ENCODE measurements at places on chromosomes 3 and 15.

DNA sequence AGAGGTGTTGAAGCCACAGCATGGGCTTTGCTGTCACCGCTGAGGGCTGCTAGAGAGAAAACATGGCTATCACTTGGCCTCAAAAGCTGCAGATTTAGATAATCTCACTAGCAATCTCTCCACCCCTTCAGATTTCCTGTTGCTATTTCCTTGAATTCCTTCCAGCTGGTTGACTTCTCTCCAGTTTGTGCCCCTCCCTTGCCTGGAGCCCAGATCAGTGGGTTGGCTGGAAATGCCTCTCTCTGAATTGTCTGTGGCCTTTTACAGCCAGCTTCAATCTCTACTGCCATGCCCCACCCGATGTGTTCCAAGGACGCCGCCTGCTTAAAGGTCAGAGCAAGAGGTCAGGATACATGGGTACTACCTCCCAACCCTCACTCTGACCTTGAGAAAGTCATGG is 294.1 kb downstream of the NTRK3 start:
- DNase-seq = no peak

GRCh38 chr3:187551416-187551815 is 118.8 kb downstream of the SST start:
- DNase-seq = no peak

DNA sequence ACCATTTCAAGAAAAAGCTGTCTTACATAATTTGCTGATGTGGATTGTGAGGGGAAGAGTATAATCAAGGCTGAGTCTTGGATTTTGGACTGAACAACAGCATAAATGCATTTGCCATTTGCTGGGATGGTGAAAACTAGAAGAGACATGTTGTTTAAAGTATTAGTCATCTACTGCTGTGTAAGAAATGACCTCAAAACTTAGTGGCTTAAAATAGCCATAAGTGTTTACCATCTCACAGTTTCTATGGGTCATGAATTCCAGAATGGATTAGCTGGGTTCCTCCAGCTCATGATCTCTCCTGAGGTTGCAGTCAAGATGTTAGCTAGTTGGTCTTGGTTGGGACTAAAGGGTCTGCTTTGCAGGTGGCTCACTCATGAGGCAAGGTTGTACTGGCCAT is 66.2 kb downstream of the SCN11A start:
- no peak for DNase-seq

DNA sequence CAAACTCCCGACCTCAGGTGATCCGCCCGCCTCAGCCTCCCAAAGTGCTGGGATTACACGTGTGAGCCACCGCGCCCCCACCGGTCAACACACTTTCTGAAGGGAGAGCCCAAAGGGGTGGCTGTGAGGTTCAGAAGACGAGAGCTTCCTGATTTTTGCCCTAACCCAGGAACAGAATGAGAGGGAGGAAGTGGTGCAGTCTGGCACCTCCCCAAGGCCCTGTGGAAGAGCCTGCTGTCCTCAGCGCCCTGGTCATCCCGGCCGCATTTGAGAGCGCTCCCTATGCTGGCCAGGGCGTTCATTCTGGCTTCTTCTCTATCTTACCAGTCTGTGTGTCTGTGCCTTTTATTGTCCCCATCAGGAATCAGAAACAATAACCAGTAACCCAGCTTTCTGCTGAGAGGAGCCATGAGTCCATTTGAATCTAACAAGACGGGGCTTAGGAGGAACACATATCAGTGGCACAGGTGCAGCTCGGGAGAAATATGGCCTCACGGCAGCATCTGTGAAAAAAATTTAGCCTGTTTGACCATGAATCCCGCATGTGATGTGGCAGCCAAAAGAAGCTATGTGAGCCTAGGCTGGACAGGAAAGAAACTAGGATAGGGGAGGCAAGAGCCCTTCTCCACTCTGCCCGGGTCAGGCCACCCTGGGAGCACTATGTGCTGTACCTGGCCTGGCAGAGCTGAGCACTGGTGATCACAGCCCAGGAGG is 12.9 kb downstream of the BDH1 start:
- no peak for DNase-seq

- no peak for DNase-seq
Observed at GRCh38 chr15:88852476-88852875, 42.9 kb downstream of the HAPLN3 start.

GRCh38 chr3:148335612-148336011 is 362.1 kb upstream of the AGTR1 start:
- DNase-seq = no peak

DNA sequence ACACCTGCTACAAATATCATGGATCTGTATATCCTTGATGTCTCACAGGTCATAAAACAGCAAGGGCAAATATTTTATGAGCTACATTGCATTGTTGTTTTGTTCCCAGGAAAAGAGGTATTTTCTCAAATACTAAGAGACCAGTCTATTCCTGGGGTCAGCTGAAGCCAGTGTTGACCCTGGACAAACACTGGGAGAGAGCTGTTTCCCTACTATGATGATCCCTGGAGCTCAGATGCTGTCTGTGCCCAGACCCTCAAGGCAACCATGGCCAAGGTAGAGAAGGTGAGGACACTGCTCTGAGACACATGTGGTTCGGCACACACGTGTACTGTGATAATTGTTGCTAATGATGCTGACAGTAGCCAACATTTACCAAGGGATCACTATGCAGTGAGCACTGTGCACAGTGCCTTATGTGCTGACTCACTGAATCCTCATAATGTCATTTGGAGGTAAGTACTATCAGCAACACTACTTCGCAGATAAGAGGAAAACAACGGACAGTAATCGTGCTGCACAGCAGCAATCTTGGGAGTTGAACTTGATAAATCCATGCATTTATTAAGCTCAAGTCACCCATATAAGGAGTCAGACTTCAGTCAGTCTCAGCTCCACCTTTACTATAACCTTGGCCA is 943.6 kb downstream of the FHIT start:
- no peak for DNase-seq

DNA sequence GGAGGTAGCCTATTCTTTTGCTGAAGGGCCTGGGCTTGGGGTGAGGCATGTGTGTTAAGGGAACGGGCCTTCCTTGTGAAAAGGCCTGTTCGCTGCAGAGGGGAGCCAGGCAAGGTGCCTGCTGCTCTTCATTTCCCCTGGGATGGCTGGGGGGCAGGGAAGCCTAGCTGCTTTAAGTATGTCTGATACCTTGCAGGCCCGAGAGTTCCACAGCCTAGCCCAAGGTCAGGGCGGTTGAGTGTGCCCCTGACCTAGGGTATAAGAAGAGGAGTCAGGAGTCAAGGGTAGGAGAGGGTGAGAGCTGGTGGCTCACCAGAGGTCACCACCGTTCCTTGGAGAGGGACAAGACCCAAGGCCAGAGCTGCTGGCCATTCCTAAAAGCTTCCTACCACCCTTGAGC is 46.6 kb downstream of the UMPS start:
- no peak for DNase-seq

- DNase-seq = no peak
Observed at GRCh38 chr3:188944108-188944507, 227.7 kb upstream of the TPRG1 start.

- no peak for DNase-seq
Observed at GRCh38 chr15:28021281-28022039, 77.7 kb downstream of the OCA2 start.

GRCh38 chr15:64151727-64152506 is at the start of gene SNX22:
SNX22 (plus strand) TSS chr15:64151731; CDS start chr15:64151776, 45 bp downstream.
- no peak for DNase-seq

GRCh38 chr3:106588739-106589138 is 719.9 kb upstream of the CBLB start:
- DNase-seq = no peak

All from anterior cingulate cortex (tissue), 58 donors.